T follicular helper cell (primary cell): ENCODE measurements at places on chromosomes 4 and X.
A peak's percentile ranks its signal among the peaks of the same experiment; 100 is the strongest.

DNA sequence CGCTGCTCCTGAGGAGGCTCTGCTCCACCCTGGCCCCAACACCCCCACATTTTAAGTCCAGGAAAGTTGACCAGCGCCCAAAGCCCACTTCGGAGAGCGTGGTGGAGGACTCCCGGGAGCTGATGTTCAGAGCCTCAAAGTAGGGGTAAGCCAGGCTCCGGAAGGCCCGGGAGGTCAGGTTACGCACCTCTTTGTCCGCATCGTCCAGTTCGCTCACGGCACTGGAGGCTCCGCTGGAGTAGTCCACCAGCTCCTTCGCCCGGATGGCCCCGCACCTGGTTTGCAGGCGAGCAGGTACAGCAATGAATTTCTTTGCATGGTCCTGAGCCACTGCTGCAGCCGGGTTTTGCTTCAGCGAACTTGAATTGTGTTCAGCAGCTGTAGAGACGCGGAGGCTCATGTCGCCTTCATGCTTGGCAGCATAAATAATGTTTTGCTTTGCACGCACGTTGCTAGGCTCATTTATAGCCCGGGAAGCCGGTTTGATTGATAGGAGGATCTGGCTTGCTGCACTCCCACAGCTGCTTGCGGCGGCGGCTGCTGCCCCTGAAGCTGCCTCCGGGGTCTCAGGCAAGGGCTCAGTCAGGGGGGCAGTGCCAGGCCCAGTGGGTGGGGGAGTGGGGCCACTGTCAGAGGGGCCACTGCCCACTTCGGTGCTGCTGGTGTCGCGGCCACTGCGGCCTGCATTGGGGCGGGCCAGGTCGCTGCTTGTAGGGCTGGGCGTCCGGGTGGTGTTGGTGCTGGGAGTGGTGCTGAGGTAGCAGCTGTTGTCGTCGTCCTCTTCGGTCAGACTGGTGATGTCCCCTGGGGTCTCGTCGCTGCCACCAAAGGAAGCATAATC, 4.8 kb downstream of the C4orf54 start:
- DNase-seq, result no peak

DNA sequence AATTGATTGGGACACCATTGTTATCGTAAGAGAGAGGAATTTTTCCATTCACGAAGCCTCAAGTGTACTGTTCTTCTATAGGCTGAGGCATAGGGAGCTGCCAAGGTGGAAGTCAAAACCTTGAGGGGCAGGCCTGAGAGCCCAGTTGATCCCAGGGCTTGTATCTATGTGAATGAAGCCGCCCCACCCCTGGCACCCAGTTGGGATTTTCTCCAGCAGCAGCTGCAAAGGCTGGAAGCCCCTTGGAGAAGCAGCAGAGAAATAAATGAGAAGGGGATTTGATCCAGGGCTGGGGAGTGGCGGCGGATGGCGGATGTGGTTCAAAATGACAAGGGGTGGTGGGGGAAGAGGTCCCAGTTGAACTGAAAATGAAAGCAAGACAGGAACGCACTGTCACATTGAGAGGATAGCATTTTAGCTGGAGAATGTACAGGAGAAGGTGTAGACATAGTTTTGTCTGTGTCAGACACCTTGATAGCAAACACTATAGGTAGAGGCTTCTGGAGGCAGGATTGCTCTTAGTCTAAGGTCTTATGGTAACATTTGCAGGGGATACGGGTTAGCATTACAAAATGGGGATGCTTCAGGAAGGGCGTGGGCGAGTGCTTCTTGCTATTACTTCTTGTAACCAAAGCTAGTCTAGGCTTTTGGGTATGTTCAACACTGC, 32.6 kb downstream of the DOCK11 start:
- peak; percentile 43 for DNase-seq

DNA sequence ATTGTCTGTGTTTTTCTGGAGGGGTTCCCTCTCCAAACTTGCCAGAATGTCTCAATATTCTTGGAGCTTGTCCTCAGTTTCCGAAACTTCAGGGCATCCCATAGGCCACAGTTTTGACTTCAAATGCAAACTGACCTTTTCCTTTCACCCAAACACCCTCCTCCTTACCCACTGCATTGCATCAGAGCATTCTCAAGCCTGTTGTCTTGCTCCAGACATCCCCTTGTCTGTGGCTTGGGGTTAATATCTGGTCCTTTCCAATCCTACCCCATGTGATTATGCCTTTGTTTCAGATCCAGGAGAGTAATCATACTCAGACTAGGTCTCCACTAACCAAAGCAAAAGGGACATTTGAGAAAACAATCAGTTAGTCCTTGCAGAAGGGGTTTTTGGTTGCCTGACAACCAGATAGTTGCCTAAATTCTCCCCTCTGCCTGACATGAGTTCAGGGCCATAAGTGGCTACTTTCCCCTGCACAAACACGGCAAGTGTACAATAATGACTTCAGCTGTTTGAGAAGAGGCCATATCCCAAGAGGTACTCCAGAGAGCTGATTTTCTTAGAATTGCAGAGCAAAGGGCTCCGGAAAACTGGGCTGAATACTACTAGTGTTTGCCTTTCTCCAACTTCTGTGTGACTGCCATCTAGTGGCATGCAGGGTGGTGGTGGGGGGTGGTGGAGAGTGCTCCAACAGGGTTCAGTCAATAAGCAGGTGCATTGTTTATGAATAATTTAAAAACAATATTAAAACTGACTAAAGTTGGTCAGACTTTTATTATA, 130.2 kb downstream of the CHRDL1 start:
- DNase-seq, result no peak

DNA sequence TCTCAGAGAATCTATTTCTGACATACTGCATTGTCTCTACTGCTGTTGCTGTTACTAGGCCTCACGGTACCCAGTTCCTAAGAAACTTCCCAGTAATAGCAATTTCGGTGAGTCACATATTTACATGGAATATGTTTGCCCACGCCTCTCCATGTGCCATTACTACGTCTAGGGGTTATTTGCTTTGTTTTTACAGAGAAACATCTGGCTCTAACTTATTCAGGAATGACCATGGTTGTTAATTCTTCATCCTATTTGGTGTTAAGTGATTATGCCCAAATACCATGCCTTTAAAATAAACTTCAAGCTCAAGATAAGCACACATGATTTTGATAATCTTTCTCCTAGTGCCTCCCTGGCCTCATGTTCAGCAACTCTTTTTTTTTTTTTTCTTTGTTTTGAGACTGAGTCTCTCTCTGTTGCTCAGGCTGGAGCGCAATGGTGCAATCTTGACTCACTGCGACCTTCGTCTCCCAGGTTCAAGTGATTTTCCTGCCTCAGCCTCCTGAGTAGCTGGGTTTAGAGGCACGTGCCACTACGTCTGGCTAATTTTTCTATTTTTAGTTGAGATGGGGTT, 101.0 kb upstream of the HS3ST1 start:
- no peak for DNase-seq

DNA sequence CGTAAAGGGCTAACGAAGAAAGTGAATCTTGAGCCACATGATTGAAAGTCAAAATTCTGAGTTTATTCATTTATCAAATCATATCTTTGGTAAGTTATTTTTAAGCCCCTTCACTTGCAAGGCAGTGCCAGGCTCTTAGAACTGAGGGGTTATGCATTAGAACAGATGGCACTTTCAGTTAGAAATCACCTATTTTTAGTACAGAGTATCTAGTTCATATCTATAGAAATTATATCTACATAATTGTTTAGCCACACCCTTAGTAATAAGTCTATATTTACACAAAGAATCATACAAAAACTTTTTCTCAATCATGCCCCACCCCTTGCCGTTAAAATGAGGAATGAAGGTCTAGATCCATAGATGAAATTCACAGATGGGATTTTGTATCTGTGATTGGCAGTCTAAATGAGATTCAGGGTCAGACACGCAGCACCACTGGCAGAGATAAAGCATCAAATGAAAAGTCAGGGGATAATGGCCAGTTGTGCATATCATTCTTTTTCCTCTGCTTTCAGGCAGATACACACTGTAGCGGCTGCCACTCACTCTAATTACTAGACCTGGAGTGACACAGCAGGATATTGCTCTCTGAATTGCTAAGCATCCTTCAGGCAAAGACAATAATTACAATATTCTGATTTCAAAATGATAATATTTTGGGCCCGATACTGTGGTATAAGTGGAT, 440.5 kb downstream of the MAPK10 start:
- DNase-seq, result no peak

GRCh38 chrX:153642655-153643430, 4.2 kb upstream of the DUSP9 start:
- DNase-seq, result no peak

- no peak for DNase-seq
Measured at GRCh38 chrX:81378560-81378959, 176.7 kb downstream of the SH3BGRL start.

DNA sequence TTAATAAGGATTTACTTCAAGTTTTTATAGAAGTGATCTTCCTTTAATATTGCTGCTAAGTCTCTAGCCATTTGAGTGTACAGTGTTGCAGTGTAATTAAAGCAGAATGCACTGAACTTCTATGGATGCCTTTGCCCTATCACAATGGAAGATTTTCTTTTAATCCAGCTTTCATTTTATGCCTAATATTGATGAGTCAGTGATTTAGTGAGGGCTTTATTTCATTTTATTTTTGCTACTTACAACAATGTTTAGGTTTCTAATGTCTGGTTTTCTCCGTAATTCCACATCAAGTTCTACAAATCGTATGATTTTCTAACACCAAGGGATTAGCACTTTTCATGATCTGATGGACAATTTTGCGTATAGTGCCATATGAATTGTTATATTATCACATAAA, 504.1 kb downstream of the PCDH11X start:
- DNase-seq, result no peak

GRCh38 chr4:84579403-84579776, 3.5 kb upstream of the CDS1 start:
- DNase-seq, result no peak

DNA sequence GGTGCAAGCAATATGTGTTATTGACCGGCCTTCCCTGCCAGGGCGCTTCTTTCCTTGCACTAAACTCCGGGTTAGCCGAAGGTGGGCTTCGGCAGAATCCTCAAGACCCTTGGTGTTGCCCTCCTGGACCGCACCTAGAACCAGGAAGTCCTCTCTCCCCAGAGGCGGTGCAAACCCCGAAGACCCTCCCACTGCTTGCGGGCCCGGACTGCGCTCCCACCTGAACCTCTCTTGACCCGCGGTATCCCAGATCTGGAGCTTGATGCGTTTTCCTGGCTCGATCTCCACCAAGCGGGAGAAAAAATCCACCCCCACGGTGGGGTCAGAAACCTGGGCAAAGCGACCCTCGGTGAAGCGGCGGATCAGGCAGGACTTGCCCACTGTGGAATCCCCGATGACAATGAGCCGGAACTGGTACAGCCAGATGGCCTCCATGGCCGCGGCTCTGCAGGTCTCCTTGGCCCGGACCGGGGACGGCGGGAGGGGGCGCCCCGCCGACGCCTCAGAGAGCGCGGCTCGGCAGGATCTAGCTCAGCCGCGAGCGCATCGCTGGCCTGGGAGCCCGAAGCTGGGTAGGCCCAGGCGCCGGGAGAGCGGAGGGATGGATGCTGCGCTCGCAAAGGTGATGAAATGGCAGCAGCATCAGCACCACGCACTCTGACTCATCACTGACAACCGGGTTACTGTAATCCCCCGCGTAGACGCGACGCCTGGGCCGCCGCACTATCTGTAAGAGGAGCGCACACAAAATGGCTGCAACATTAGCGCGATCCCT, at the start of gene RAB39B:
RAB39B (minus strand) TSS at position 638 of the 775 bp plus-strand sequence; CDS start at position 435, 203 bp downstream.
- peak; percentile 58 for DNase-seq

DNA sequence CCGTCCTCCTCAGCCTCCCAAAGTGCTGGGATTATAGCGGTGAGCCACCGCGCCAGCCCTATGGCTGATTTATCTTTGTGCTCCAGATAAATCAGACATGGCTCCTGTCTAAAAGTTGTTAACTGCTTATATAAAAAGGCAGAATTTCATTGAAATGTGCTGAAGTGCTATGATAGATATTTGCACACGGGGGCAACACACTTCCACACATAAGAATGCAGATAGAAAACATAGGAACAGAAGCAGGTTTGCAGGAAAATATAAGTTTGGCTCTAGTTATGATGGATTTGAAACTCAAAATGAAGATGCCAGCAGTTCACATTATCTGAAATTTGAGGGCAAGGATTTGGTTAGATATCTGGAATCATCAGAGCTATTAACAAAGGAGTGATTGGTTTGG, 163.1 kb upstream of the SLITRK2 start:
- DNase-seq, result no peak

DNA sequence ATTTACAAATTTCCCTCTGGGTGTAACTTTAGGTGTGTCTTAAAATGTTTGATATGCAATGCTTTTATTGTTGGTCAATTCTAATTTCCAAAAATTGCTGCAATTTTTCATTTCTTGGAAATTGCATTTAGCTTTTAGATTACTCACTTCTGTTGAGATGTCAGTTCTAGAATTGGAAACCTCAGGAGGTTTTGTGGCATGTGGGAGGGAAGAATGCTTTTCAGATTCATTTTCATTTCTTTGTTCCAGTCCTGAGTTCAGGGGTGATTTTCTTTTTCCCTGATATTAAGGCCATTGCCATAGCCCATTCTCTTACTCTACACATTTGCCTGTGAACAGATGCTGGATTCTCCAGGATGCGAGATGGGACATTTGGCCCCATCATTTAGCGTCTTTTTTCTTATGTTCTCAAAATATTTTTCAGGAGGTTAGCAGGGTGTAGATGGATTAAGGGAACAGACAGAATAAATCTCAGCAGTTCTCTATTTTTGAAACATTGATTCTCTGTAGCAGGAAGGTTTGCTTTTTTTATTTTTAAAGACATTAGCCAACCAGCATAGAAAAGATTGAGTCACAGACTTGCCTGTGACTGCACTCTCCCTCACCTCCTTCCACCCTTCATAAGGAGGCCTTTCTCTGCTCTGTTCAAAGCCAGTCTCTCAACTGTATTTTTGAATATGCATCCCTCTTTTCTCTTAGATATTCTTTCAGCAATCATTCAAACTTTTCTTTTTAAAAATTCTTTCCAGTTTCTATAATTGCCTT, 238.4 kb upstream of the ANXA3 start:
- no peak for DNase-seq

GRCh38 chrX:132409780-132410556, 78.9 kb downstream of the MBNL3 start:
- DNase-seq, result no peak

DNA sequence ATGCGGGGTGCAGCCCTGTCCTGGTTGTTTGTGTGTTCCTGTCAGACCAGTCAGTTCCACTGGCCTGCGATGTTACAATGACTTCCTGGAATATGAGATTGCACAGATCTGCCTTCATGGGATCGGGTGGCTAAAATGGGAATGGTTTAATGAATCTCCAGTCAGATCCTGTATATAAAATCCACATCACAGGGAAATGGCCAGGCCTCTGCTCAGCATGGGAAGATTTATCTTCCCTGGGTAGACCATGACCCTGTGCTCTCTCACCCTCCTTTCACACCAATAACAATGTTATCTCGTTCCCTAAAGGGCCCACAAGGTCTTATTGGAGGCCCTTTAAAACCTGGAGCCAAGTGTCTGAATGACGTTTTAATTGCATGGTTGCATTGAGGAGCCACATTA, 307.4 kb downstream of the RAB28 start:
- DNase-seq, result no peak

GRCh38 chr4:133720001-133720400, 481.6 kb downstream of the PABPC4L start:
- DNase-seq, result no peak

GRCh38 chrX:30786374-30786773, 102.7 kb downstream of the TAB3 start:
- DNase-seq, result no peak

- no peak for DNase-seq
Measured at GRCh38 chr4:3307891-3308575, 15.2 kb downstream of the RGS12 start.

GRCh38 chr4:169337510-169337909, 66.8 kb upstream of the SH3RF1 start:
- DNase-seq, result no peak

- no peak for DNase-seq
Measured at GRCh38 chrX:16587836-16588235, 62.1 kb upstream of the S100G start.
